Activated naive CD4-positive, alpha-beta T cell treated with anti-CD3 and anti-CD28 coated beads, Interleukin-2, amount 50 U/mL, for 72 hours (primary cell): ENCODE measurements at places on chromosomes 5 and 9.

DNA sequence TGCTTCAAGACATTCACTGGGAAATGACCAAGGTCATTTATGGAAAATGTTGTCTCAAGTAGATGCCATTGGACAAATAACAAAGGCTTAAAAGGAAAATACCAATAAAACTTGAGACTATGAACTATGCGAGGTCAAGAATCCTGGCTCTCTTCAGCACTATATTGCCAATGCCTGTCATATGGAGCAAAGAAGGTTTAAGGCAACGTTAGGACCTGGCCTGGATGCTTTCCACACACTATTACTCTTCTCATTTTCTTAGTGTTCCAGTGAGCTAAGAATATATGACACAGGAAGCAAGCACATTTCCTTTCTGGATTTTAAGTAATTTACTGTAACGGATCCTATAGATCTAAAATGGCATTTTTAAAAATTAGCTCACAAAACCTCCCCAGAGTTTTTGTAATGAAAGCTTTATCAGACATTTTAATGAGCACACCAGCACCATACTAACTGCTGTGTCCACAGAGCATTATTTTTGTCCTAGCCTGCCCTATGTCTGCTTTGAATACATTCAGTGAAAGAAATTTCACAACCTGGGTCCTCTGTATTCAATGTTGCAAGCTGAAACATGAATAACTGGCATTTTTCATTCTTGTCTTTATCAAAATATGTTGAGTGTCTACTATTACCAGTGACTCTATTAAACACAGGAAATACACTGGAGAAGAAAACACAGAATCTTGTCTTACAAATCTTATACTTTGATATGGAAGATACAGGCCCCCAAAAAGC lies 315.6 kb downstream of the CETN3 start:
- DNase-seq: no peak

GRCh38 chr5:172504701-172505402 lies 50.5 kb upstream of the SH3PXD2B start:
- peak; percentile 14 for DNase-seq

DNA sequence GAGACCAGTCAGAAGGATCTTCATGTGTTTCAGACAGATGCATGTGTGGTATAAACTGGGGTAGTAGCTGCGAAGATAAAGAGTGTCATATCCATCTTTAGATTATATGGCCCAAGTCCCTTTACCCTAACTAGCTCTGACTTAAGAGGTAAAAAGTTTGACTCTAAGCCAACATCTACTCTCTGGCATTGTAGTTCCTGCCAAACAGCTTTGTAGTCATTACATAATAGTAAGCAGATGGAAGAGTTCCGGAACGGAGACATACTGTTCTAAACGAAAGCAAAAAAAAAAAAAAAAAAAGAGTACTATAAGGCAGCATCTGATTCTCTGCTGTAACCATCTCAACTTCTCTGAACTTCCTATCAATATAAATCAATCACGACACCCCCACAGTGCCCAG lies 48.8 kb downstream of the CEMIP2 start:
- no peak for DNase-seq

DNA sequence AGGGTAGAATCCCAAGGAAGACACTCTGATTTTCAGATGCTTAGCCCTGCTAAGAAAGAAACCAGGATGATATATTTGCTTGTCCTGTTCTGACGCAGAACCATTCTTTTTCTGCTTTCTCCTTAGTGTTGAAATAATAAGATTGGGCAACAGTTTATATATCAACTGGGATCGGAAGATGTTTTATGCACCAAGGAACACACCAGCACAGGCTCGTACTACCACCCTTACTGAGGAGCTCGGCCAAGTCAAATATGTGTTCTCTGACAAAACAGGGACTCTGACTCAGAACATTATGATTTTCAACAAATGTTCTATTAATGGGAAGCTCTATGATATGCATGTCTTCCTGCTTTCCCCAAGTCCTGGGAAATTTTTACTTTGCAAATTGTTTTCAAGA lies 19.0 kb upstream of the RUSC2 start:
- no peak for DNase-seq

DNA sequence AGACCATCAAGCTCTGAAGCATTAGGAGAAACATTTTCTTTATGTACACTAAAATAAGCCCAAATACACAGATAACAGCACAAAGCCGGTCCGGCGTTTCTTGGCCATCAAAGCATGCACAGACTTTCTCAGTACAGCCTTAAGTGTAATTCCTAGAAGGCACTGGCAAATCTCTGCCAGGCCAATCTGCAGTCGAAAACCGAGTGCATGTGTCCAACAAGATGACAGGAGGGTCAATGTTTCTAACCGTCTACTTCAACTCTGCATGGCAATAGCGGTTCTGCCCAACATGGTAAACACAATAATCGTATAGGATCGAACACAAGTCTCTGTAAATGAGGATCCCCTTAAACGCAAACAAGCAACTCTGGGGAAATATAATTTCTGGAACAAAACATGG lies 1.1 kb downstream of the ARL15 start:
- no peak for DNase-seq
